Dermis blood vessel endothelial cell (primary cell): ENCODE measurements at places on chromosomes 7 and 10. TPM values are rescaled to one million over a fixed set of nuclear protein-coding genes. Genes with fewer than 3 reads are reported as not detected.
A peak's percentile ranks its signal among the peaks of the same experiment; 100 is the strongest.

- no peak for DNase-seq
Observed at GRCh38 chr10:61944410-61945147, 43.1 kb downstream of the ARID5B start.

GRCh38 chr10:57952741-57953140 is 315.0 kb downstream of the IPMK start:
- DNase-seq = no peak

DNA sequence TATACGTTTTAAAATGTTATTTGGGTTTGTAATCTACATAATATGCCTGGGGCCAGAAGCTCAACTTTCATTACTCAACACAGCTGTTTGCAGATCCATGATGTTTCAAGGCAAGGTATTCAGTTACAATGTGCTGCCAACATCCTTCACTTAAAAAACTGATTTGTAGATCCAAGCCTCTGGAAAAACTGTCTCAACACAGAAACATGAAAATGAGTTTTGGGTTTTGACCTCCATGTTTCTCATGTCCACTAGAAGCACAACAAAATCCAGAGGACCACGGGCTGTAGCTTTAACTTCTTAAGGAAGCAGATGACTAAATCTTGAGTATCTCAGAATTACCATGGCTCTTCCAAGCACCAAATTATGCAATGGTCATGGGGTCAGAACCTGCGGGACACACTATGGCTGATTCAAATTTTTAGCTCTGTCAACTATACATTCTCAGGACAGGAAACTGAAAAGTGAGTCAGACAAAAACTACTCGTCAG is 247.1 kb upstream of the GRB10 start:
- DNase-seq = peak; percentile 26

DNA sequence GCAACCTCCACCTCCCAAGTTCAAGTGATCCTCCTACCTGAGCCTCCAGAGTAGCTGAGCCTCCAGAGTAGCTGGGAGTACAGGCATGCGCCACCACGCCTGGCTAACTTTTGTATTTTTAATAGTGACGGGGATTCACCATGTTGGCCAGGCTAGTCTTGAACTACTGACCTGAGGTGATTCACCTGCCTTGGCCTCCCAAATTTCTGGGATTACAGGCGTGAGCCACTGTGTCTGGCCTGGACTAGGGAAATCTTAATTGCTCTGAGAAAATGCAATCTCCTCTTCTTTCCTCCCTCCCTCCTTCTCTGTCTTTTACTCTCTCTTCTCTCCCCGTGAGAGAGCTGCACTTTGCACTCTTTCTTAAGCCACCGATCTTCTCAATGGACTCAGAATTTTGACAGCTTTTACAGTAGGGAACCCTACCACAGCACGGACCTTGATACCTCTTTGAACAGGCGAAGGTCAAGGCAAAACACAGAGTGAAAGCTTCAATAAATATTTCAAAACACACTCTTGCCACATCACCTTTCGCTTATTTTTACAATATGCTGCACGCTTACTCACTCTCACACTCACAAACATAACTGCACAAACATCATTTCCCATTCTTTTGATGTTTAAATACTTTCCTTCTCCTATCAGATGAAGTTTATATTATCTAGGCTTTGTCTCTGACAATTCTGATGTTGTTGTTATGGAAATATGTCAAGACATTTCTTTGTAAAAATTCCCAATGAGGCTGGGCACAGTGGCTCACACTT is 173.4 kb upstream of the NRP1 start:
- DNase-seq = no peak

DNA sequence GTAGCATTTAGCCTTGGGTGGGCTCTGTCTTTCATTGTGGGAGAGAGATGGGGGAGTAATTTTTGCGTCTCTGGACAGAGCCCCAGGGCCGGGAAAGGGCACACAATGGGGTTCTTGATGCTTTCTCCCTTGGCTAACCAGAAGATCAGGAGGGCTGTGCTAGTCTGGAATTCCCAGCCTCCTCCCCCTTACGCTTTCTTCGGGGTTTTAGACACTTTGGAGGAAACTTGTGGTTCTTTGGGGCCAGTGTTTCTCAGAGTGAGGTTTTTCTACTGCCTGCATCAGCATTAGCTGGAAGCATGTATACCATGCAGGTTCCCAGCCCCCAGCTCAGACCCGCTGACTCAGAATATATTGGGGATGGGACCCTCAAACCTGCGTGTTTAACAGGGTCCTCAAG is 7.0 kb downstream of the NEURL1 start:
- no peak for DNase-seq

The ATRNL1 gene
- 0.17 and 1.5 TPM in 2 replicates for total RNA-seq

DNA sequence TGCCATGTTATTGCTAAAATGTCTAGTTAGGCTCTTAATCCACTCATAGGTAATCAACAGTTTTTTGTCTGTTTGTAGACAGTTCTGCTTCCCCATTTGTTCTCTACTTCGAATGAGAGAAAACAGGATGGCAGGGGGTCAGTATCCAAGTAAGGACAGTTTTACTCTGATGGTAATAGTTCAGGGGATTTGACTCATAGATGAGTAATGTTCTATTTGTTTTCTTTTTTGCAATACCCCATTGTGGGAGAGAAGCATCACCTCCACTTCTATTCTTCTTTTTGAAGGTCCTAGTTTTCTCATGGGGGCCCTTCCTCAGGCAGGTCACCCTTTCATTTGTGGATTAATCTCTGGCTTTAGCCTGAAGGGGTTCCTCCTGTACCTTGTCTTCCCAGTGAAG is 13.9 kb downstream of the PCLO start:
- DNase-seq = peak; percentile 3

DNA sequence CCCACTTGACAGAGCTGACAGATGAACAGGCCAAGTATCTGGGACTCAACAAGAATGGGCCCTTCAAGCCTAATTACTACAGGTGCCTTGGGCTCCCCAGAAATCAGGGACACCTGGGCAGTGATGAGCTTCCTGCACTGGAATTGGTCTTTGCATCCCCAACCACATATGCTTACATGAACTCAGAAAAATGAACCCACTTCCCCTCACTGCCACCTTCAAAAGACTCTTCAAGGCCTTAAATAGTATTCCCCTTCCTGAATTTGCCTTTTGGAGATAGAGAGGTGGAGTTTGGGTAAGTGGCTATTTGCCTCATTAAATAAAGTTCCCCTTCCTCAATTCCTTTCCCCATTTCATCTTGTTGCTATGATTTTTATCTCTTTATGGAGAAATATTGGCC is 7.8 kb upstream of the STRIP2 start:
- DNase-seq = no peak

DNA sequence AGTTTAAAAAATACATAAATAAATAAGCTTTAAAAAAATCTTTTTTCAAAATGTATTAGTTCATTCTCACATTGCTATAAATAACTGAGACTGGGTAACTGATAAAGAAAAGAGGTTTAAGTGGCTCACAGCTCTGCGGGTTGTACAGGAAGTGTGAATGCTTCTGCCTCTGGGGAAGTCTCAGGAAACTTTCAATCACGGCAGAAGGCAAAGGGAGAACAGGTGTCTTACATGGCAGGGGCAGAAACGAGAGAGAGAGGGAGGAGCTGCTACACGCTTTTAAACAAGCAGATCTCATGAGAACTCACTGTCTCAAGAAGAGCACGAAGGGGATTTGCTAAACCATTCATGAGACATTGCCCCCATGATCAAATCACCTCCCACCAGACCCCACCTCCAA is 114.6 kb downstream of the DNAJC1 start:
- peak; percentile 30 for DNase-seq

GRCh38 chr10:37588299-37588698 is 269.1 kb downstream of the ZNF248 start:
- DNase-seq = no peak

DNA sequence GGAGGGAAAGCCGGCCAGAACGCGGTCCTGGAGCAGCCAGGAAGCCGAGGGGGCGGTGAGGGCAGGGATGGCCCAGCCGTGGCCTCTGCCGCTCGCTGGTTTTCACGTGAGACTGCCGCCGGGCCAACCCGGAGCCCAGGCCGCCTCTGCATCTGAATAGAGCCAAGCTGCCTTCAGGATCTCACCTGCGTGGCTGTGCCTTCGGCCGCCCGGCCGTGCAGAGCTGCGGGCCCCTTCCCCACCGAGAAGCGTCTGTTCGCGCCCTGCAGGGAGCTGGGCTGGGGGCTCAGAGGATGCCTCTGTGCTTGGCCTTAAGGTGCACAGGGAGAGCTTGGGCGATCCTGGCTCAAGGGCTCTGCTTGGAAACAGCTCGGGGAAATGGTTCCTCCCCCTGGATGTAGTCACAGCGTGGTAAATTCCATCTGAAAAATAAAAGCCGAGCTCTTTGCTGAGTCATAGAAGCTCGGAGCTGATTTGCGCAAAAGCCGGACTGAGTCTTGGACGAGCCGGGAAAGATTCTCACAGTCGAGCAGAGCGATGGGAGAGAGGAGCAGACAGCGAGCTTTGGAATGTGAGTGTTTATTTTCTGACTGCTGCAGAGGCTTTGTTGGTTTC is at the start of gene JAKMIP3:
JAKMIP3 (plus strand) TSS at position 456 of the 615 bp plus-strand sequence. CDS start 38,863 bp downstream, outside the sequence.
- DNase-seq = peak; percentile 65

- no peak for DNase-seq
Observed at GRCh38 chr10:88165849-88166271, 302.4 kb downstream of the PTEN start.

- peak; percentile 60 for DNase-seq
Observed at GRCh38 chr7:127885843-127886242, 145.4 kb downstream of the LRRC4 start.

The ARHGEF5 gene
- 0.17 and 0.28 TPM in 2 replicates for total RNA-seq

DNA sequence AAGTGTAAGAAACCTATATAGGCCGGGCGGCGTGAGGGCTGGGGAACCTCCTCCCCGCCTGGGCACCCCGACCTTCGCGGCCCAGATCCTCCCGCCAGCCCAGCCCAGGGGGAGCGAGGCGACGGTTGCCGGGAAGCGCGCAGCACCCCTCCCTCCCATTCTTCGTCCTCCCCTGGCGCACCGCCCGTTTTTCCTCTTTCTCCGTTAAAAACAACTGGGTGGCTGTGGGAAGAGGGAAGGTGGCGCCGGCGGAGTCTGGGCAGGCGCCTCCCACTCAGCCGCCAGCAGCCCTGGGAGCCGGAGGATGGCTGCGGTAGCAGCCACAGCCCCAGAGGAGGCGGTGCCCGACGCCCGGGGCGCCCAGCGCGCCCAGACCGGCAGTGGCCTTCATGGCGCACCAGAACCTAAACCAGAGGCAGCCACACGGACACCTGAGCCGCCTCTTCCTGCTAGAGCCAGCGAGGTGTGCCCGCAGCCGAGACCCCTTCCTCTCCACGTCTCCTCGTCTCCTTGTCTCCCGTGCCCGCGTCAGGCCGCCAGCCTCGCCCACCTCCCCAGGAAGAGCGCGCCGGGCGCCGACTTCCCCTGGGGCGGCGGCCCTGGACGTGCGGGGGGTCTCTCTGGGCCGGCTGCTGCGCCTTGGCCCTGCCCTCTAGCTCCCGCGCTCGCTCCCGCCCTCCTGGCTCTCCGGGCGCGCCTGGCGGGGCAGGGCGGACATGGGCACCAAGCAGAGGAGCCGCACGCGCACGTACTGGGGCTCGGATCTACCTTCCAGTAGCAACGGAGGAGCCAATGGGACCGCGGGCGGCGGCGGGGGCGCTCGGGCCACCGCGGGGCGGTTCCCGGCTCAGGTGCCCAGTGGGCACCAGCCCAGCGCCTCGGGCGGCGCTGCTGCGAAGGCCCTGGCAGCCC is 32.8 kb upstream of the SFTPD start:
- DNase-seq = peak; percentile 41

GRCh38 chr10:116744163-116744753 is 1.9 kb upstream of the HSPA12A start:
- DNase-seq = no peak

DNA sequence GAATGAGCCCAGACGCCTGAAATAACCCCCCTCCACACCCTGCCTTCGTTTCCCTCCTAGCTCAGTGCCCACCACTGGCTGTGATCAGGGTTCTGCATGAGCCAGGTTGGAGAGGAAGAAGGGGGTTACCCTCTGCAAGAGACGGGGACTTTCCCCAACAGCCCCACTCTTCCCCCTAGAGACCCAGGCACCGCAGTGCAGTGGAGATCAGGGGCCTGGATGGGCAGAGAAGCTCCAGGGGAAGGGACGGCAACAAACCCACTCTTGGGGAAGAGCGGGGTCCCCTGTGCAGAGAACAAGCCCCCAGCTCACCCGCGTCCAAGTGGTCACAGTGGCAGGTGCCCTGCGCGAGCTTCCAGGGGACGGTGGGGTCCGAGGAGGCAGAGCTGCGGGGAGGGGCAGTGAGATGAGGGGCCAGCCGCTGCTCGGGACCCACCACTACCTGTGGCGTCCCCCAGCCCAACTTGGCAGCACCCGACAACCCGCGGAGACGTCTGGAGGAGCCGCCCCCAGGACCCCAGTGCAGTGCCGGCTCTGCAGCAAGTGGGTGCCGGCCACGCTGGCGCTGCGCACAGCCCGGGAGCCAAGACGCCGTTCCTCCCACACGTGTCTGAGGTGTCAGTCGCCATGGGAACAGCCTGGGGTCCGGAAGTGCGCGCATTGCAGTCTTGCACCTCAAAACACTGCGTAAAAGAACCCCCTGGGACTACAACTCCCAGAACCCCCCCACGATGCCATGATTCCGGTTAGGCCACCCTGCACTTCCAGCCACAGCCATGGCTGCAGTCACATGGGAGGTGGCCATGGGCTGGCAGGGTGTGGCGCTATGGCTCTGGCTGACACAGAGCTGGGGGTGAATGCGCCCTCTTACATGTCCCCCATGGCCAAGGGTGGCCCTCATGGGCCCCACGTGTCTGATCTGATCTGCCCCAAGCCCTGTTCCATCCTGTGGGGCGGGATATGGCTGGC is 45.8 kb upstream of the WIPI2 start:
- DNase-seq = peak; percentile 13

DNA sequence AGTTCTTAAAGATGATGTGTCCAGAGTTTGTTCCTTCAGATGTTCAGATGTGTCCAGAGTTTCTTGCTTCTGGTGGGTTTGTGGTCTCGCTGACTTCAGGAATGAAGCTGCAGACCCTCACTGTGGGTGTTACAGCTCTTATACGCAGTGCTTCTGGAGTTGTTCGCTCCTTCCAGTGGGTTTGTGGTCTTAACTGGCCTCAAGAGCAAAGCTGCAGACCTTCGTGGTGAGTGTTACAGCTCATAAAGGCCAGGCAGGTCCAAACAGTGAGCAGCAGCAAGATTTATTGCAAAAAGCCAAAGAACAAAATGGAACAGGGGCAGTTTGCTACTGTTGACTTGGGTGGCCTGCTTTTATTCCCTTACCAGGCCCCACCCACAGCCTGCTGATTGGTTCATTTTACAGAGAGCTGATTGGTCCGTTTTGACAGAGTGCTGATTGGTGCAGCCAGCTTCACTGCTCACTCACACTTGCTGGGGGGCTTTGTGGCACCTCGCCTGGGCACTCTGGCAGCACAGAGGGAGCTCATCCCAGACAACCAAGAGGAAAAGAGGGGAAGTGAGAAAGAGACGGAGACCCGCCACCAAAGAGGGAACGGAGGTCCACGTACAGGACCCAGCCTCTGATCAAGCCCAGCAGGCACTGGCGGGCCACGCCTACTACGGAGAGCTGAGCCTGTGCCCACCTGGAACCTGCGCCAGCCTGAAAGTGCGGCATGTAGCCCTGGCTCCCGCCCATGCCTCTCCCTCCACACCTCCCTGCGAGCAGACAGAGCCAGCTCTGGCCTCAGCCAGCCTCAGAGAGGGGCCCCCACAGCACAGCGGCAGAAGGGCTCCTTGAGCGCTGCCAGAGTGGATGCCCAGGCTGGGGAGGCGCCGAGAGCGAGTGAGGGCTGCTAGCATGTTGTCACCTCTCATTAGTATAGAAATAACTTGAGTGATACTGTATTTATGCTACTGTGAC is 55.8 kb upstream of the SEMA3C start:
- no peak for DNase-seq

The PIP gene
- total RNA-seq = not detected in 2 replicates

- DNase-seq = no peak
Observed at GRCh38 chr7:152847386-152847908, 87.9 kb downstream of the ACTR3B start.

The KNDC1 gene
- total RNA-seq = 0.28 TPM in 1 of 2 replicates, not detected in the other
